Left ventricle myocardium superior (tissue), 1 donor: ENCODE measurements at places on chromosomes 4 and X. TPM values are rescaled to one million over a fixed set of nuclear protein-coding genes. Genes with fewer than 3 reads are reported as not detected.

- DNase-seq: no peak
These were observed 11.8 kb downstream of the PAPSS1 start for GRCh38 chr4:107708225-107708624.

- peak; percentile 53 for DNase-seq
These were observed at the start of gene RNF212 for GRCh38 chr4:1113311-1114009. RNF212 (minus strand) TSS chr4:1113564; CDS start chr4:1113464, 100 bp downstream.

- no peak for DNase-seq
These were observed 526.0 kb downstream of the IL1RAPL1 start for GRCh38 chrX:29113221-29113620.

TMSB15A gene
- total RNA-seq: not detected

DNA sequence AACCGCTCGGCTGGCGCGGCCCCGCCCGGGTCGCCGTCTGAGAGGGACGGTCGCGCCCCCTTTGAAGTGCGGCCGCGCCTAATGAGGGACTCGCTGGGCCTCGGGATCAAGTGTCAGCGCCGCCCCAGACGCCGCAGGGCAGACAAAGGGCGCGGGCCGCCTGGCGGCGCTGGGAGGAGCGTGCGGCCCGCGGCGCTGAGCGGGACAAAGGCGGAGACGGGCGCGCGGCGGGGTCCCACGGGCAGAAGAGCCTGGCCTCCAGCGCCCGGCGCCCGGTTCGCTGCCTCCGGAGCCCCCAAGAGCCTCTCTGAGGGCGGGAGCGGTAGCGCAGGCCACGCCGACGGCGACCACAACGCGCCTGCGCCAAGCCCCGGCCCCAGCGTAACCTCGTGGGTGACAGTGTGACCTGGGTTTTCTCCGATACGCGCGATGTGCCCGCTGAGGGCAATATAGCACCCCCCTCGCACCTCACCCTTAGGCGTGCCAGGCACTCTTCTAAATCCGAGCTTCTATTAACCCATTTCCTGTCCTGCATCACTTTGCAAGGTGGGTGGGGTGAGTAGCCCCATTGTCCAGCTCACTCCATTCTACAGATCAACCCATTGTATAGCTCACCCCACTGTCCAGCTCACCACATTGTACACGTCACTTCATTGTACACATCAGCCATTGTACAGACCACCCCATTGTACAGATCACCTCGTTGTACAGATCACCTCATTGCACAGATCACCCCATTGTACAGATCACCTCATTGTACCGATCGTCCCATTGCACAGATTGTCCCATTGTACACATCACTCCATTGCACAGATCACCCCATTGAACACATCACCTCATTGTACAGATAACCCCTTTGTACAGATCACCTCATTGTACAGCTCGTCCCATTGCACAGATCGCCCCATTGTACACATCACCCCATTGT lies 33.7 kb upstream of the STX18 start:
- peak; percentile 80 for DNase-seq

DNA sequence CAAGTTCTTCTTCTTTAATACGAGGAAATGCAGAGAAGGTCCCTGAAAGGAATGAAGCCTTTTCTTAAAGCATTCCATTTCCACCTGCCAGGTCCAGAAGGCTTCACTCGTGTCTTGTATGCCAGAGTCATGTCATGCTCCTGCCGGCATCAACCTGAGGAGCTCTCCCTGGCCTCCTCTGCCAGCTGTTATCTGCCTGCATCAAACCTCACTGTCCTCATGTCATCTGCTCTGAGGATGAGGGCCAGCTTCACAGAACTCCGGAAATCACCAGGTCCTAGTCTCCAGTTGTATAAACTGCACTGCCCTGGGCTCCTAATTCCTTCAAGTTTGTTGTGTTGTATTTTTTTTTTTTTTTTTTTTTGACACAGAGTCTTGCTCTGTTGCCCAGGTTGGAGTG lies 20.0 kb upstream of the S100G start:
- no peak for DNase-seq

PPEF1 gene
- 0.25 TPM for total RNA-seq

GRCh38 chr4:15754323-15754722 lies 23.8 kb upstream of the CD38 start:
- no peak for DNase-seq

DNA sequence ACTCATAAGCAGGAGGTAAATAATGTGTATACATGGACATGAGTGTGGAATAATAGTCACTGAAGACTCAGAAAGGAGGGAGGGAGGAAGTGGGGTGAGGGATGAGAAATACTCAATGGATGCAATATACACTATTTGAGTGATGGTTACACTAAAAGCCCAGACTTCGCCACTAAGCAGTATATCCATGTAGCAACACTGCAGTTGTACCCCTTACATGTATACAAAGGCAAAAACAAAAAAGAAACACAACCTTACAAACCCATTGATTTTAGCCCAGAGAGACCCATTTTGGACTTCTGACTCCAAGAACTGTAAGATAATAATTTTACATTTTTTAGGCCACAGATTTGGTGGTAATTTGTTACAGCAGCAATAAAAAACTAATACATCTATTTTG lies 51.5 kb downstream of the VMA21 start:
- no peak for DNase-seq

DNA sequence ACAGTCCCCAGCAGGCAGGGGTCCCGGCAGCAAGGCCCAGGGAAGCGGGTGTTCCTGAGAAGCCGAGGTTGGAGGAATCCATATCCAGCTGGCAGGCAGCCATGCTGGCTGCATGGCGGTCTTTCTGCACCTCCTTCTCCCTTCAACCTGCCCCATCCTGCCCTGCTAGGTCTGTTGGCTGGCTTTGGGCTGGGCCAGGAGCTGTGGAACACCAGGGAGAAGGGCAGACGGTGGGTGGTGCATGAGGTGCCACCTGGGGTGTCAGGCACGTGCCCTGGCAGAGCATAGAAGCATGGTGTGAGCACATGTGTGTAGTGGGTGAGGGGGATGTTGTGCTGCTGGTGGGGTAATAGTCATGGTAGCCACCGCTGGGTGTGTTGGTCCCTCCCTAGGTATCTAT lies 150.1 kb downstream of the PJA1 start:
- DNase-seq: no peak

TMEM35A gene
- total RNA-seq: 0.30 TPM

CT47B1 gene
- not detected for total RNA-seq

DNA sequence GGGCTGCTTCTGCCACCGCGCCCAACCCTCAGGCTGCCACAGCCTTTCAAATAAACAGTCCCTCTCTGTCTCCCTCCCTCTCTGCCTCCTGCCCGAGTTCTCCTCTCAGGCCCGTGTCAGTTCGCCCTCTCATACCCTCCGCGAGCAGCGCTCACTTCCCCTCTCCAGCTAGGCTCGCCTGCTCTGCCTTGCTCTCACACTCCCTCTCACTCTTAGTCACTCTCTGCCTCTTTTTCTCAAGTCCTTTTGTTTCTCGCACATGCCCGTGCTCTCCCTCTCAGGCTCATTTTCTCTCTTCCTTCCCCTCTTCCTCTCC lies 3.2 kb downstream of the EFNB1 start:
- peak; percentile 56 for DNase-seq

GRCh38 chr4:99612704-99613103 lies 38.1 kb downstream of the MTTP start:
- no peak for DNase-seq

- no peak for DNase-seq
These were observed 34.2 kb downstream of the LDB2 start for GRCh38 chr4:16864199-16864598.

MAB21L2 gene
- total RNA-seq: 0.17 TPM

DNA sequence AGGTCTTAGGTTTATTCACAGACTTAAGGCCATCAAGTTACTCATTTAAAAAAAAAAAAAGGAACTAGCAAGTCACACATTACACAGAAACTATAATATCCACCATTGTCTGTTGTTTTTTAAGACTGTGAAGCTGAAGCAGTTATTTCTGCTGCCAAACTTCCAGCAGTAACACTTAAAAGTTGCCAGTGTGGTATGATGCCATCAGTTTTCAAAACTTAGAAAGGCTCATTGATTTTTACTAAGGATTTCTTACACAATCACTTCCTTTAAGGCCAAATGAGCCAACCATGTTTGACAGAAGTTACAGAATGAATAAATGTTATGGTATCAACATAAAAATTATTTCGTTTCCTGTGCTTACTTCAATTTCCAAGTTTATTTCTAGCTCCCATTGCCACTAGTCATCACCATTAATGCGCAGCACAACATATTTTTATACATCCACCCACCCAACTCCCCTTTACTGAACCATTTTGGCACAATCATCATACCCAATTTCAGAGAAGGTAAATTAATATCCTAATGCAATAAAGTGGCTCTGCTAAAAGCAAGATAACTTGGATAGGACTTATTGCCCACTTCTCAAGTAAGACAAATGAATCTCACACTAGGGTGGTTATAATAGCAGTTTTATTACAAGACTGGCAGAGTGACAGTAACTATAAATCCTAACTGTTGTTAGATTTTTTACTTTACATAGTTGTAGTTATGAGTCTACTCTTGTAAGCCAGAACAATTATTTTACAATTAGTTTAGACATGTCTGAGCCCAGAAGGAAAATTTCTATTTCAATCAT lies 13.1 kb downstream of the PDGFC start:
- no peak for DNase-seq

DNA sequence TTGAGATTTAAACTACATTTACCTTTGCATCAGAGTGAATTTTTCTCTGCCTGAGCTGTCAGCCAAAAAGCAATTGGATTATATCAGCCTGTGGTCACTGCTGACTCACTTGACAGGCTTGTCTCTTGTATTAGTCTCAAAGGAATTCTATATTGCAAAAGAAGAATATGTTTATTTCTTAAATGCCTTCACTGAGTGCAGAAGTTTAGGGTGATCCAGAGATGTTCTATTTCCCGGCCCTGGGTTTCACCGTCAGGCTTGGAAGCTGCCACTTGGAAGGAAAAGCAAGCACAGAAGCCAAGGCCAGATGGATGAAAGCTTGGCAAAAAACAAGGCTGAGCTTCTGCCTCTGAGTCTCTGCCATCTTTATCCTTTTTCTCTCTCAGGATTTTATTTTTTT lies 80.9 kb downstream of the FAM114A1 start:
- peak; percentile 40 for DNase-seq

TCEAL5 gene
- total RNA-seq: 0.22 TPM

TLR1 gene
- 5.0 TPM for total RNA-seq

FANCB gene
- 0.94 TPM for total RNA-seq

DNA sequence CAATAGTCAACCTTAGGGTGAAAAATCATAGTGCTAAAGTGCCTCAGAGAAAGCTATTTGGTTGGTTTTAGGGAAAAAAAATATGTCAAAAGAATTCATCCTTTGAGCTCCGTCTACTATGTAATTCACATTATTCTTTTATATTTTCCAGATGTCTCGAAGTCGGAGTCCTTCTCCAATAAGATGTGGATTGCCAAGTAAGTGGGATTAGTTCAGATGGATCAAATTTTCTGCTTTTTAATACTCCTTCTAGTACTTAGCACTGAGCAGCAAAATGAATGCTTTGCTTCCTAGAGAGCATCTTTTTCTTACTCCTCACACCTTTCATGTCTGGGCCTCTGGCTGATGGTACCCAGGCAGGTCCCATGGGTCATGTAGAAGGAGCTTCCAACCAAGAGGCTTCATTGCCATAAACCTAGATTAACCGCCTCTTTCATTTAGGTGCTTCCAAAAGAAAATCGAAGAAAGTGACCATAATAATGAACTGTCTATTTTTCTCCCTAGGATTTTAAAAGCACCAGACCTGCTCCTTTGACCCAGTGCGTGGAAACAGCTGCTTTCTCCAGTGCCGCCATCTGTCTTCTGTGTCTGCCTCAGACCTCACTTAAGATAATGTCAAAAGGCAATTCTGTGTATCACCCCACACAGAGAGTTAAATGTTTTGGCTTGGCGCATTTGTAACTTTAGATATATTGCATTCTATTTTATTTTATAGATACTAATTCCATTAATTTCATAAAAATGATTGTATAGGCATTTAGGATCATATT lies 43.5 kb downstream of the SPATA18 start:
- DNase-seq: no peak

GRCh38 chr4:128323401-128323800 lies 35.8 kb upstream of the PGRMC2 start:
- DNase-seq: no peak

GRCh38 chrX:136495043-136495442 lies 2.3 kb upstream of the HTATSF1 start:
- DNase-seq: no peak

EGFL6 gene
- not detected for total RNA-seq

GRCh38 chr4:99783940-99784339 lies 32.7 kb upstream of the DAPP1 start:
- no peak for DNase-seq

HNRNPDL gene
- total RNA-seq: 120 TPM

DNA sequence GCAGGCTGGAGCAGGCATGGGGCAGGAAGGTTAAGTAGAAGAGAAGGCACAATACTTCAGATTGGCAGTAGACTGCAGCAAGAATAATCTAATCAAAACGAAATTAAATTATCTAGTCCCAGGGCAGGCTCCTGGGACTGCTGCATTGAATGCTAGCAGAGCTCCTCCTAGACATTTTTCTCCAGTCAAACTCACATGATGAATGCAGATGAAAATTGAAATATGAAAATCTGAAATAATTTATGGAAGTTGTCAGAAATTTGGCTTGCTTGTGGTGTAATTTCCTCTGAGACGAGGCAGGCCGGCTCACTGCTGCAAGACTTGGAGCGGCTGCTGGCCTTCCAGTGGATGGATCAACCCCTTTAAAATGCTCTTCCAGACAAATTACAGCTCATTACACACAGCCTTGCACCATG lies 78.0 kb upstream of the TMEM33 start:
- no peak for DNase-seq

GRCh38 chr4:110484029-110484428 lies 8.1 kb downstream of the ENPEP start:
- no peak for DNase-seq

- DNase-seq: no peak
These were observed 1.2 kb upstream of the PDS5A start for GRCh38 chr4:39978904-39979303.

GRCh38 chrX:120452131-120452530 lies 17.0 kb downstream of the LAMP2 start:
- no peak for DNase-seq

NMU gene
- total RNA-seq: not detected

- DNase-seq: no peak
These were observed 80.6 kb downstream of the TMEM156 start for GRCh38 chr4:38951598-38951997.

GRCh38 chrX:12999422-12999821 lies 24.5 kb downstream of the TMSB4X start:
- DNase-seq: no peak
